ENCODE measurements at places on chromosomes 3 and 15. TPM values are rescaled to one million over a fixed set of nuclear protein-coding genes. Genes with fewer than 3 reads are reported as not detected.

The SNTN gene
- not detected for total RNA-seq

The LIPC gene
- total RNA-seq, result not detected

The IGDCC3 gene
- total RNA-seq, result 39.7 TPM

The RAD54L2 gene
- 20.8 TPM for total RNA-seq

The SLC15A2 gene
- total RNA-seq, result 1.7 TPM

The CLDN18 gene
- not detected for total RNA-seq

The SH2D7 gene
- not detected for total RNA-seq

The C3orf22 gene
- total RNA-seq, result not detected

Data from H7 (cell line).